Activated T-helper 1 cell treated with Interleukin-2 at 50 U/mL for 16 hours (primary cell): ENCODE measurements at places on chromosomes 16 and 17.

GRCh38 chr16:75011634-75012307, 12.9 kb downstream of the ZNRF1 start:
- DNase-seq = no peak

GRCh38 chr16:69928856-69929400, 22.2 kb upstream of the CLEC18A start:
- no peak for DNase-seq

- no peak for DNase-seq
These were observed 424.4 kb upstream of the PMFBP1 start for GRCh38 chr16:72596373-72596772.

- DNase-seq = no peak
These were observed 100.3 kb upstream of the KIF2B start for GRCh38 chr17:53722407-53722806.

DNA sequence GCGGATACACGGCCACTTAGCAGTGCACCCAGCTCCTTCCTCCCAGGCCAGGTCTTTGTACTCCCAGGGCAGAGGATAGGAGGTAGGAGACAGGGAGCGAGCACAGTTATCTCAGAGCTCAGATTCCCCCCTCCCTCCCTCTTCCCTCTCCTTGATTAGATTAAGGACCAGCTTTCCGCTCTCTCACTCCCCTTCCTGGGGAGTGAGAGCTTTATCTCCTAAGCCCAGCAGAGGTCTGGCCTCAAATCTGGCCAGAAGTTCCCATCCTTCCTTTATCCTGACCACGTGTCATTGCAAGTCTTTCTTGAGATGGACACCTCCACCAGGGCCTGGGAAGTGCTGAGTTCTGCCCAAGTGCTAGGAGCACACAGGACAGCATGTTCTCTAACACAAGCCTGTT, 5.1 kb downstream of the ARL4D start:
- no peak for DNase-seq

DNA sequence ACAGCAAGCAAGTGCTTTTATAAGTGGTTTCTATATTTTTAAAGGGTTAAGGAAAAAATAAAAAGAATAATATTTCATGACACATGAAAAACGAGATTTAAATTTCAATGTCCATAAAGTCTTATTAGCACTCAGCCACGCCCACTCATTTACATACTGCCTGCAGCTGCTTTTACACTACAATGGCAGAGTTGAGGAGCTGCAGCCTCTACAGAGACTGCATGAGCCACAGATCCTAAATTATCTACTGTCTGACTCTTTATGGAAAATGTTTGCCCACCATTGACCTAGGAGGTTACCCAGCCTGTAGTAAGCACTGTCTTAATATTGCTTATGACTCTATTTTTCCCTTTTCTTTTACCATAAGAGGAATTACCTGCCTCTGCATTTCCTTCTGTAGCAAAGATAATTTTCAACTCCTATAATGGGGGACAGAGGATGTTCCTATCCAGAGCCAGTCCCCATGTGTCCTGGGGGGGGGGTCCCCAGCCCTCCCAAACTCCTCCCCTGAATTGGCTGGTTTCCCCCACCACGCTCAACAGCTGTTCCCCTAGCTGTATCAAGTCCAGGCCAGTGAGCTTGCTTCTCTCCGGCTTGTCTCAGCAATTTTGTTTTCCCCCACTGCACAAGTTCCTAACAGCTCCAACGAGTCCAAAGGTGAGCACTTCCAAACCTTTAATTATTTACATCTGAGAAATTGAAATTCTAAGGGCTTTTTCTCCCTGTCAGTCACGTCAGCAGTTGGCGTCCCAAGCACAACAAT, 139.4 kb upstream of the ERCC4 start:
- no peak for DNase-seq

DNA sequence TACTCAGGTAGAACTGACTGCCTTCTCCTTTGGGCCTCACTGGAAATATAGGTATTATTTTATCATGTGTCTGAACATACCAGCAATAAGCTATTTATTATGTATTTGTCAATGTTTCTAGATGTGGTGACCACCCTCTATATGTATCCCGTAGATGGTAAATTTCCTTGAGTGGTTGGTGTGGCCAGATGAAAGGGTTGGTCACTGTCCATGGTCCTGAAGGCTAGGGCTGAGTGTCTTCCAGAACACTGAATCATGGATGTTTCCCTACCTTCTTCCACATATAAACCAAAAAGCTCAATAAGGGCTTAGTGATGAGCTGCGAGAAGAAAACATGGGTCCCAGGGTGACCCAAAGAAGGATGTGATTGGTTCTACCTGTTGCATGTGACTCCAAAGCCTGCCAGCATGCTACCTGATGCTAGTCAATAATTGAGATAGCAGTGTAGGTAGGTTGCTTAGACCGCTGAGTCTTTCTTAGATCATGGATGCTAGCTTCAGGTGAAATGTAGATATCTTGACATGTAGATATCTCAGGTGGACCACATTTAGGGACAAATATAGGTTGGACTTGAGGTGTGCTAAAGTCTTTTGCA, 150.3 kb downstream of the ASIC2 start:
- no peak for DNase-seq

DNA sequence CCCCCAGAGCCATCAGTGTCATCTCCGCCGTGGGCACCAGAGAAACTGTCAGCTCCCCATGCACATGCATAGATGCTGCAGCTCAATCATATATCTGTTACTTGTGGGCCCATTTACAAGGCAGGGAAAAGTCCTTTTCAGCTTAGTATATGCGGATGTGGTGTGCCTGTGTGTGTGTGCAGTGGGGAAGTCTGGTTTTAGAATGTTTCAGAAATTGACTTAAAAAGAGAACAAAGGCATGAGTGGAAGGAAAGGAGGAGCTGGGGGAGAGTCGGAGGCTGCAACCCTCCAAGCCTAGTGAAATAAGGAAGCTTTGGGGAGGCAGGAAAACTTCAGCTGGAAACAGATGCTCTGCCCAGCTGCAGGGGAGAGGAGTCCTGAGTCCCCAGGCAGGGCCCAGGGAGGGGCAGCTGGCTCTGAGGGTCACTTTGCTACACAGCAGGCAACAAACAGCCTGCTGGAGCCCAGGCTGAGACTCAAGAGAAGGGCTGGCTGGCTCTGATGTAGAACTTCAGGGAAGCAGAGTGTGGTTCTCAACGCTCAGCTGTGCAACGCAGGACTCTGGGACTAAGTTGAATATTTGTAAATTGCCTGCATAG, 11.1 kb upstream of the CD300LD start:
- DNase-seq = no peak

GRCh38 chr17:72984145-72984925, 108.2 kb downstream of the SLC39A11 start:
- DNase-seq = no peak

DNA sequence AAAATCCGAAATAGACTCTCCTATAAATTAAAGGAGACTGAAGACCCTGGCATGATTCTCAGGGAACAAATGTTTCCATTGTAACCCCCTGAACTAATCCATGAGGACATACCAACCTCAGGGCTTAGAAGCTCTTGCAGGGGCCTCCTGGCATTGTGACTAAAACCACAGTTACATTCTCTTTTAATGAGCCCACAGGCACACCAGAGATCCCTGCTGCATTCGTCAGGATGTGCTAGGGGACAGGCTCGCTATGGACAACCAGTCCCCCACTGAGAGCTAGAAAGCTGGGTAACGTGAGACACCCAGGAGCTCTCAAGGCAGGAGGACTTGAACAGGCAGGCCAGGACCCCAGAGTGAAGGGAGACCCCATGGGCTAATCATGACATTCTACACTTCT, 140.6 kb upstream of the TNRC6C start:
- DNase-seq = no peak

DNA sequence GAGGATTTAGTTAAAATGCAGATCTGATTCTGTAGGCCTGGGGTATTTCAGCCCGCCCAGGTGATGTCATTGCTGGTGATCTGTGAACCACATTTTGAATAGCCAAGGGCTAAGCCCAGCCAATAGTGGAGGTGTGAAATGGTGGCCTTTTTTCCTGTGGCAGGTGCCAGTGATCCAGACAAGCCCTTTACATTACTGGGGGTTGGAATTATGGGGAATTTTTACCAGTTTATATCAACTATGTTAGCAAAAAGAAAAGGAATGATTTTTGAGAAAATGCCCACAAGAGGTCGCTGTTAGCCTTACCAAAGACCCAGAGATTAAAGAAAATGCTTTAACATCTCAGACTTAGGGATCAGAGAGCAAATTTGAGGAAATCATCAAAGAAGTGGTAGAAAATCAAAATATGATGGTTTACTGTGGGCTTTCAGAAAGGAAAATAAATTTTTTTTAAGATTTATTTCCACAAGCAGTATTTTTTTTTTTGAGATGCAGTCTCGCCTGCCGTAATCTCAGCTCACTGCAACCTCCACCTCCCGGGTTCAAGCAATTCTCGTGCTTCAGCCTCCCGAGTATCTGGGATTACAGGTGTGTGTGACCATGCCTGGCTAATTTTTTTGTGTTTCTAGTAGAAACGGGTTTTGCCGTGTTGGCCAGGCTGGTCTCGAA, 3.9 kb downstream of the VPS35L start:
- DNase-seq = no peak
